ENCODE measurements at places on chromosomes 7 and 10. TPM values are rescaled to one million over a fixed set of nuclear protein-coding genes. Genes with fewer than 3 reads are reported as not detected.
A peak's percentile ranks its signal among the peaks of the same experiment; 100 is the strongest.

- H3K27ac ChIP-seq = peak overlapping the region; percentile 28
Observed at GRCh38 chr10:70296406-70296899, 12.6 kb upstream of the NPFFR1 start.

DNA sequence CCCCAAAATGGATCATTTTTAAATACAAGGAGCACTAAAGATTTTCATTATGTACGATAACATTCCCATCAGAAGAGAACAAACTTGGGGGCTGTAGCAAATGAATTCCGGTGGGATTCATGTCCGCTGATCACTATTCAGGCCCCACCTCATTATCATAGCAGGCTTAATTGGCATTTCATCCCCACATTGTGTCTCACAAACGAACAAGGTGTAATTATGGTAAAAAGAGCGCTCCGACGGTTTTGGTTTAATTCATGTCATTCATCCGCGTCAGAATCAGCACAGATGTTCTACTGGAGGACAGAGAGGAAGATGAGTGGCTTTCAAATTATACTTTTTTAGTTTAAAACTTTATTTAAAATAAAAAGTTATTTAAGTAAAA, 124.7 kb downstream of the MAD1L1 start:
- H3K27me3 ChIP-seq = no peaks in the 10 kb centered on the region
- H3K27ac ChIP-seq = no peak overlapping the region
- H3K4me3 ChIP-seq = no peak overlapping the region
- H3K4me1 ChIP-seq = peaks cover 47% of the 10 kb centered on the region
- no peak for DNase-seq

GRCh38 chr10:44382131-44382858, 2.6 kb downstream of the CXCL12 start:
- no peak overlapping the region for H3K27ac ChIP-seq
- DNase-seq = no peak
- peaks cover 2% of the 10 kb centered on the region for H3K36me3 ChIP-seq
- no peak overlapping the region for H3K4me3 ChIP-seq
- H3K4me1 ChIP-seq = peaks cover 3% of the 10 kb centered on the region

DNA sequence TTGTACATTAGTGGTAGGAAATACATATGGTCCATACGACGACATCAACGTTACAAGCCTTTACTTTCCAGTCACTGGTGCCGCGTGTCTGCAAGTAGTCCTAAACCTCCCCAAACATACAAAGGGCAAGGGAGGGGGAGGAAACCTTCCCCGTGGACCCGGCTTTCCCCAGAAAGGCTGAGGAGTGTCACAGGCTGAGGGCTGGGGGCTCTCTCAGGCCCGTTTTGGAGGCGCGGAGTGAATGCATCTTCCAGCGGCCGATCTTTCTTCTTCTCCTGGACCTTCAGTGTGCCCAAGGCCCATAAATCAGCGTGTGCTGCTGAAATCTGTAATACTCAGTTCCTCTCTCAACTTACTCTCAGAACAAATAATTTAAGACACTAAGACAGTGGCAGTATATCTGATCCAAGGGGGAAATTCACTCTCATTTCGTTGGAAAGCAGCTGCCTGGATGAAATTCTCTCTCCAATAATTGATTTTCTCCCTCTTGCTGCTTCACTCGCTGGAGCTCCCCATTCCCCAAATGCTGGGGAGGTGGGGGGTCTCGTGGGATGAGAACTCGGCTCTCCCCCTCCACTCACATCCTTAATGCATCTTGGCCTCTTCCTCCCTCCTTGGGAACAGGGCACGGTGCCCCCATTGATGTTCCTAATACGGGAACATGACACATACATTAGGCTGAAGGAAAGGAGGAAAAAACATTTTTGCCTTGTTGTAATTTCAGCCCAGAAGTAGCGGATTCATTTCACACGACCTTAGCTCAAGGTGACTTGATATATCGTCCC, 126.1 kb downstream of the ADARB2 start:
- no peaks in the 10 kb centered on the region for H3K27me3 ChIP-seq
- no peak for DNase-seq
- no peak overlapping the region for H3K27ac ChIP-seq
- H3K4me1 ChIP-seq = no peaks in the 10 kb centered on the region
- no peak overlapping the region for H3K4me3 ChIP-seq

- H3K27me3 ChIP-seq = peaks cover 3% of the 10 kb centered on the region
- no peaks in the 10 kb centered on the region for H3K4me1 ChIP-seq
- H3K36me3 ChIP-seq = no peaks in the 10 kb centered on the region
- H3K27ac ChIP-seq = no peak overlapping the region
Observed at GRCh38 chr7:43071604-43072003, 40.8 kb upstream of the HECW1 start.

GRCh38 chr10:70131560-70131937, 1.1 kb downstream of the AIFM2 start:
- DNase-seq = no peak
- peaks cover 17% of the 10 kb centered on the region for H3K4me1 ChIP-seq
- H3K27me3 ChIP-seq = no peaks in the 10 kb centered on the region
- peak overlapping the region; percentile 7 for H3K27ac ChIP-seq
- H3K4me3 ChIP-seq = no peak overlapping the region
- peaks cover 5% of the 10 kb centered on the region for H3K36me3 ChIP-seq

Gene CDC14C
- not detected for polyA plus RNA-seq

Gene SPDYE6
- polyA plus RNA-seq = not detected

All from IMR-90 (cell line).